Activated CD4-positive, alpha-beta T cell treated with anti-CD3 and anti-CD28 coated beads, Interleukin-2, amount 50 U/mL, for 4 hours (primary cell): ENCODE measurements at places on chromosomes 7 and 10.

- DNase-seq: no peak
These were observed 52.0 kb downstream of the JAZF1 start for GRCh38 chr7:28128608-28129007.

DNA sequence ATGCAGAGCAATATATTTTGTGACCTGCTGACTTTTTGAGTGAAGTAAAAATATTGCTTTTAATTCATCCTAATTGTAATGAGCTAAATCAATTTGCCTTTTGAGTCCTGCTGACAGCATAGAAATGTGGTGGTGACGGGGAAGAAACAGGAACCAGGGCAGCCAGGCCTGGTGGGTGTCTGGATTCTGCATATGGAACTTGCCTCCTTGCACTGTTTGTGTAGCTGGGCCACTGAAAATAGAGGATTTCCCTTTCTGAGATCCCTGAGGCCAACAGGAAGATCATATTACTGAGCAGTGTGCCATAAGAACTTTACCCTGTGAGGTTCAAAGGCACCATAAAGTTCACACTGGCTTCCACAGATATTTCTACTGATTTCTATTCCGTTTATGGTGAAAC lies 488.4 kb upstream of the AKR1E2 start:
- no peak for DNase-seq

- no peak for DNase-seq
These were observed 92.7 kb downstream of the PARD3 start for GRCh38 chr10:34722404-34722803.

- no peak for DNase-seq
These were observed 362.4 kb upstream of the ZNF32 start for GRCh38 chr10:44010873-44011602.

GRCh38 chr7:136640977-136641376 lies 227.5 kb upstream of the CHRM2 start:
- no peak for DNase-seq

GRCh38 chr10:3787016-3787400 lies 2.0 kb upstream of the KLF6 start:
- DNase-seq: no peak

GRCh38 chr7:36792421-36792820 lies 68.1 kb upstream of the AOAH start:
- DNase-seq: no peak

DNA sequence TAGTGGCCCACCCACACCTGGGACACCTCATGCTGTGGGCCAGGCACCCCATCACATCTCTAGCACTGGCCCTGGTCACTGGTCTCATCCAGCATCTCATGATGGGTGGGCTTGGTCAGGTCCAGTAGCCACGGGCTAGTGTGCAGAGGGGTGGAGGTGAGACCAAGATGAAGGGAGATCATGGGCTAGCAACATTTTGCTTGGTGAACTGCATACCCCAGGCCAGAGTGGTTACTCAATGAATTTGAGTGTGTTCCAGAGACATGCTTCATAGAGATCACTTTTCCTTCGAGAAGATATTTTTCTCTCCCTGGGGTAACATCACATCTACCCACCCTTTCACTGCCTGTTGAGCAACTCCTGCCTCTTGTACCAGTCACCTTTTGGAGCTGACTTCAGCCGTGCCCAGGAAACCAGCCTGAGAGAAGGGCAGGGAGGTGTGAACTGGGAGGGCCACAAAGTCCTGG lies 44.2 kb downstream of the MINDY4 start:
- DNase-seq: no peak

DNA sequence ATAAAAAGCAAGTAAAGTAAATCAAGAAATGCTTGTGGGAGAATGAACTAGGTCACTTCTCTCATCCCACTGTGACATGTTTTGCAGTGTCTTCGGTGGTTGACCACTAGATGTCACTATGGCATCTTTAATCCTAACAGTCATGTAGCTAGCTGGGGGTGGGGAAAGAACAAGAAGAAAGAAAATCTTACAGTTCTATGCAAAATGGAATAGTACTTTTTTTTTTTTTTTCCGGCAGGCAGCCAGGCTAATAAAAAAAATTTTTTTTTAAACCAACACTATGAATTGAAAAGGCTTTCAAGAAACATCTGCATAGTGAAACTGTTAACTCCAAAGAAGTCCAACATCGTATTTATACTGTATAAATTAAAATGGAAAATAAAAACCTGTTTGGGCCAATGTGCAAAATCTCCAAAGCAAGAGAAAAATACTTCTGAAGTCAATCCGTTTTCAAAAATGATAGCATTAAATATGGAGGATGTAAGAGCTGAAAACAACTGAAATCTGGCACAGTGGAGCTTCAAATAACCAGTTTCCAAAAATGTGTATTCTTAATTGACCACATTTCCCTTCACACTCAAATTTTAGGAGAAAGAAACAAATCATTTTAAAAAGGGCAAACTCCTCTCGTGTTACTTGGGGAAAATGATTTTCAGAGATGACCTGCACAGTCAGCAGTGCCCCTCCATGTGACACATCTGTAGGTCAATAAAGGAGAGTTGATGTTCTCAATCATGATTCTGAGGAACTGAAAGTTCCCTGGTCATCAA lies 38.5 kb downstream of the CDK1 start:
- DNase-seq: no peak
